ENCODE measurements at places on chromosomes 16 and 17.

DNA sequence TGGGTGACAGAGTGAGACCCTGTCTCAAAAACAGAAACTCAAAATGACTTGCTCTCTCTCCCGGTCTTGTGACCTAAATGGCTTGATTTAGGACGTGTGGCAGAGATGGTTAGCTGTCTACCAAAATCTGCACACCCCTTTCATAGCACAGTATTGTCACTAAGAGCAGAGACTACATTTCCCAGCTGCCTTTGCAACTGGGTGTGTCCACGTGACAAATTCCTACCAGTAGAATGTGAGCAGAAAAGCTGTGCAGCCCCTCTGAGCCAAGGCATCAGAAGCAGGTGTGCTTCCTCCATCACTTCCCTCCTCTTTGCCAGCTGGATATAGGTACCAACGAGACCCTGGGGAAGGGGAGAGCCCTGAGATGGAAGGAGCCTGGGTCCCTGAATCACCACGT, 25.5 kb downstream of the GPR142 start:
- no peak for DNase-seq

DNA sequence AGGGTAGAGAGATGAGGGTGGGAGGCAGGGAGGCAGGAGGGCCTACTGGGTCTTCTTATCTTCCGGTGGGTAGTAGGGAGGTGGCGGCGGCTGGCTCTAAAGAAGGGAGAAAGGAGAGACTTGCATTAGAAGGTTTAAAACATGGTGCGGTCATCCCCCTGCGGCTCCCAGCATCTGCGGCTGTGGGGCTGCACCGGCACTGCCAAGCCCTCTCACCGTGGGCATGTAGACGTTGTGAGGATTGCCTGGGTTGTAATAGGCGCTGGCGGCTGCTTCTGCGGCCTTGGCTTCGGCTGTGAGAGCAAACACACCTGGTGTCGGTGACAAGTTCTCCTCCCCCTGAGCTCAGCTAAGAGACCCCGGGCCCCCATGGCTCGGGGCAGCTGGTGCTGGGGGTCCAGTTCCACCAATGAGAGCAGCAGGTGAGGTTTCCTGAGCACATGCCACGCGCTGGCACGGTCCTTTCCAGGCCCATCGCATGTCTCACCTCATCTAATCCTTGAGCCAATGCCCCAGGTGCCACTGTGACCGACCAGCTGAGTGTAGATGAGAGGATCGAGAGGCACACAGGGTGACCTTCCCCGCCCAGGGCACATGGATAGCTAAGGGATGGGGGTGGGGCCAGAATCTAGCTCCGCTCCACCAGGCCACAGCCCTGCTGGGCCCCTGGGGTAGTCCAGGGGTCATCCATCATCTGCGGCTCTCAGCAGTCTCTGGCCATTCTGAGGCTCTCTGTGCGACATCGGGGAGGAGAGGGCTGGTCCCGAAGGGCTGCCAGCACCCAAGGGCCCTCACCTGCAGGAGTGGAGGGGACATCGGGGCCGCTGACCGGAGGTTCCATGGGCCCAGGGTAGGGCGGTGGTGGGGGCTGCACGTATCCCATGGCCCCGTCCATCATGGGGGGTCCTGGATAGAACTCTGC, 2.7 kb upstream of the UNC13D start:
- no peak for DNase-seq

GRCh38 chr16:76483307-76483909, 206.2 kb downstream of the CNTNAP4 start:
- no peak for DNase-seq

- DNase-seq = peak; percentile 62
Measured at GRCh38 chr17:6473128-6473767, 29.0 kb downstream of the PIMREG start.

DNA sequence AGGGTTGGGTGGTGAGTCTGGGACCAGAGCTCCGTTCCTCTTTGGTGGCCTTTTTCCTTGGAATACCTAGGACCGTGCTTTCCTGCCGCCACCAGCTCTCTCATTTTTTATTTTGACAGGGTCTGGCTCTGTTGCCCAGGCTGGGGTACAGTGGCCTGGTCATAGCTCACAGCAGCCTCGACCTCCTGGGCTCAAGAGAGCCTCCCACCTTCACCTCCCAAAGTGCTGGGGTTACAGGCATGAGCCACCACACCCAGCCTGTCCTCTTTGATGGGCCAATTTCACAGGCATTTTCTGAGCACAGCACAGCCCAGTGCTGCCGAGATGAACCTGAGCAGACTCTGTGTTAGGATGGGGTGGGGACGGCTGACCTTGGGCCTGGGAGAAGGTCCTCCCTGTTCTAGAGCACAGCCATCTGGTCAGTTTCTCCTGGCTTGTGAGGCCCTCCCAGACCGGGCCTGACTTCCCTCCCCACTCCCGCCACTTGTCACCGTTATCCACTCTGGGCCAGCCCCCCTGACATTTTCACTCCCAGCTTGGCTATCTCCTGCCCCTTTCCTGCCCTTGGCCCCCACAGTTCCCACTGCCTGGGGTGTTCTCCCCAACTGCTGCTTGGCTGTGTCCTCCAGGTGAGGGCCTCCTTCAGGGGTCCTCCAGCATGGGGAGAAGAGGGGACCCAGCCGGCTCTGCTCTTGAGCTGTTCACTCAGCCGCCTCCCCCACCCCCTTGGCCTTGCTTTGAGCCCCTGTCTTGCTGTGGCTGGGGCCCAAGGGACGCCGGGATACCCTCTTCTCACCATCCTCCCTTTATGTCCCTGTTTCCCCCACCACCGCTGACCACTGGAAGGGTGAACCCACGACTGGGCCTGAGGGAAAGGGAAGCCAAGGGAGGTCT, 5.0 kb downstream of the ADCY7 start:
- no peak for DNase-seq

DNA sequence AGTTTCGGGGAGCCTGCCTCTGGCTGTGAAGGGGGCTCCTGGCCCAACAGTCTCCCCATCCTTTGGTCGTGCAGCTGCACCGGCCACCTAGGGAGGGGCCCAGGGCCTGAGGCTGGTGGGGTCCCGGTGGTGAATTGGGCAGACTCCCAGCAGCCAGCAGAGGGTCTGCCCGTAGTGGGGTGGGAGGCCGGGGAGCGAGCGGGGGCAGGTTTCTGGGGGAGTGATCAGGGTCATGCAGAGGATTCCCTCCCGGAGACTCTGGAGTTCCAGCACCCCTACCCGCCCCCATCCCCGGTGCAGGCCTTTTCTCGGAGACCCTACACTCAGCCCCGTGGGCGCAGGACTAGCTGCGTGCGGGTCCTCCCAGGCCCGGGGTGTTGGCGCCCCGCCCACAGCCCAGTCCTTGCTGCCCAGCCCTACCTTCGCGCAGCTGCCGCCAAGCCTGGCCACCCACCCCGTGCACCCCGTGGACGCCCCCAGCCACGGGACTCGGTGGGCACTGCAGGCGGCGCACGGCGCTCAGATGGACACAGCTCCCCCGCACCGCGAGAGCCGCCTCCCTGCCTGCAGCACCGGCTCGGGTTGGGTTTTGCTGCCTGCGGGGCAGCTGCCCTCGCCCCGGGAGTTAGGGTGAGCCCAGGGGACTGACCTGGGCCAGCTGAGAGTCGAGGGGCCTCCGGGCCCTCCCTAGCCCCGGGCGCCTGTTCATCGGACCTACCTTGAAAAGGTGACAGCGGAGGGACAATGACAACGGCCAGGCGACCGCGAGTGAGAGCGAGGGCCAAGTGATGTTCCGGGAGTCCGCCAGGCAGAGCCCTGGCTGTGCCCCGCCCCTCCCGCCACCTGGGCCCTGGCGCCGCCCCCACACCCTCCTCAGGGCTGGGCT, at the start of gene GNG13:
Gene GNG13, minus strand, starts transcription at position 787 of the 886 bp plus-strand sequence. CDS start 1,657 bp downstream, outside the sequence.
- DNase-seq = no peak

GRCh38 chr17:35795007-35795870, at the start of gene MMP28:
TSS of gene MMP28 (minus strand) at chr17:35795641. CDS start at chr17:35795377, 264 bp downstream.
- no peak for DNase-seq

GRCh38 chr16:3019594-3020246, 448 bp upstream of the TNFRSF12A start:
- DNase-seq = no peak

- no peak for DNase-seq
Measured at GRCh38 chr16:67104845-67105244, 4.9 kb upstream of the PHAF1 start.

- DNase-seq = no peak
Measured at GRCh38 chr16:57194512-57194911, 8.4 kb downstream of the RSPRY1 start.

DNA sequence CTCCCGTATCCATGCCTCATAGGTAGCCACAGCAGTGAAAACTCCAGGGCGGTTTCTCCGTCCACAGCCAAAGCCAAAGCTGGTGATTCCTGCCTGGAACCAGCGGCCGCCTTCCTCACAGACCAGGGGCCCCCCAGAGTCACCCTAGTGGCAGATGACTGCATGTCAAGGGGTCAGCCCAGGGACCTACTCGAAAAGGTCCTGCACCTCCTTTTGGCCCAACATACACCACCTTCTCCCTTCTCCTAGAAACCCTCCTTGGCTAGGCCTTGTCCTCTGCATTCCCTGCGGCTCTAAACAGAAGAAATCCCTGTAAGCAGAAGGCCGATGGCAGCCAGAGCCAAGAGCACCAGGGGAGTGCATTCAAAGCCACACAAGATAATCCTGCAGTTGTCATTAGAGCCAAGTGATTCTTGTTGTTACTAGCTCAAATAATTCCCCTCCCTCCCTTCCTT, 6.1 kb downstream of the PRSS36 start:
- no peak for DNase-seq

DNA sequence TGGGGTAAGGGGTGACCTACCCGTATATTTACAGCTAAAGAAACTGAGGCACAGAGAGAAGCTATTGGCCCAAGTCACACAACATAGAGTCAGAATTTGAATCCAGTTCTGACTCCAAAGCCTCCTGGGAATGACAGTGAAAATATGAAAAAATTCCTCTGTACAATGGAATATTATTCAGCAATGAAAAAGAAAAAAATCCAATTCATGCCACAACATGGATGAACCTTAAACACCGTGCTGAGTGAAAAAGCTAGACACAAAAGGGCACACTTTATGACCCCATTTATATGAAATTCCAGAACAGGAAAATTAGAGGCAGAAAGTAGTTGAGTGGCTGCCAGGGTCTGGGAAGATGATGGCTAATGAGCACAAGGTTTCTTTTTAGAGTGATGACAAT, 75.4 kb downstream of the LITAF start:
- DNase-seq = no peak

GRCh38 chr16:10876799-10877341, at the start of gene CIITA:
TSS of gene CIITA (plus strand) at chr16:10877202. CDS start at chr16:10877331, 129 bp downstream.
- DNase-seq = no peak

DNA sequence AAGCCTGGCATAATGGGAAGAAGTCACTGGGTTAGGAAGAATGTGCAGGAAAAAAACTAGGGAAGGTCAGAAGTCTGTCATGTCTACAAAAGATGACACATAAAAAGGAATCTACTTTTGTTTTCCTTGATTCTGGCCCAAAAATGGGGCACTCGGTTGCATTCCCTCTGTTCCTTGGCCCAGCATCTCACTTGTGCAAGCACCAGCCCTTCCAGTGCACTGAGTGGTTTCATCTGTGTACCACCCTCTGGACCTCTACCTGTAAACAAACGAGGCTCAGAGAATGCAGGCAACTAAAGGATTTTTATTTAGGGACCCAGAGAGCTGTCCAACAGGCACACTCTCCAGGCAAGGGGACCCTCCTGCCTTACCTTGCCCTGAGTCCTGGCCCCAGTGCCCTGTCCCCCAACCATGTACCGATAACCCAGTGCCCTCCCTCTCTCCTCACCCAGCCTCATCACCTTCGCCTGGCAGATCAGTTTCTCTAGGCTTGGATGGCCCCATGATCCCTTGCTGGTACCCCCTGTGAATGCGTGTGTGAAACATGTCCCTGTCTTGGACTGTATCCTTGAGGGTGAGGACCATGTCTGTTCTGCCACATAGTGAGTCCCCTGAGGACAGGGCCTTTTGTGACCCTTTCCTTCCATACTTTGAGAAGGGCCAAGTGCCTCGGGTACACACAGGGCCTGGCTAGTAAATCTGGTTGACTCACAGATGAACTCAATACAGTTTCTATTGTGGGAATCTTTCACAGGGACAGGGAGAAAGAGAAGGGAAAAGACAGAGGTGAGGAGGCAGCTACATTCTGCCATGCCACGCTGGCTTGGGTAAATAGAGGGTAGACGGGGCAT, 13.3 kb downstream of the NXPH3 start:
- DNase-seq = no peak

DNA sequence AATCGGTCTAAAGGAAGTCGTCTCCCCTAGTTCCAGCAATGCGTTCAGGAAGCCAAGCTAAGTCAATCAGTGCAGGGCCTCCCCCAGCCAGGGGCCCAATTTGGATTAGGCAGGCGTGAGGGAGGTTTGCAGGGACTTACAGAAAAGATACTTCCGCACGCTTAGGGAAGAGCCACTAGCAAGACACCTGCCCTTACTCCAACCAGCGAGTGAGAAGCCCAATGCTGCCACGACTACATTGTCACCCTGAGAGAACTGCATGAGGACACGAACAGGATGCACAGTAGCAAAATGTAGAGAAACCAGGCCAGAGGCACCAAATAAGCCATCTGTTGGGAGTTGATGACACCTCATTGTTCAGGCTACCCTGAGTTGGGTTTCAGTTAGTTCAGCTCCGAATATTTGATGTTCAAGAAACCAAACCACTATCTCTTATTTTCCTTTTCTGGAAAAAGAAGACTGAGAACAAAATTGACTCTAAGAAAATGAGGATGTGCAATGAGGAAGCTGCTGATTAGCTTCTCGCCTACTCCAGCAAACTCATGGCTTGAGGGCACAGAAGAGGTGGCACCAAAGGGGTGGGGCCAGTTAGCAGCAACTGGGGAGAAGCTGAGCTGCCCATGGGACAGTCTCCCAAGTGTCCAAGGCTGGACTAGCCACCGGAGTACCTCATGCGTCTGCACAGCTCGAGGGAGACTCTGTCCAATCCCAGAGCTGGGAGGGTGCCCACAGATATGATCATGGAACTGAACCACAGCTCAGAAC, 29.3 kb downstream of the TK2 start:
- DNase-seq = no peak

- no peak for DNase-seq
Measured at GRCh38 chr17:14882131-14882530, 383.0 kb downstream of the PMP22 start.

GRCh38 chr16:10571354-10571753, 9.0 kb downstream of the EMP2 start:
- DNase-seq = no peak

DNA sequence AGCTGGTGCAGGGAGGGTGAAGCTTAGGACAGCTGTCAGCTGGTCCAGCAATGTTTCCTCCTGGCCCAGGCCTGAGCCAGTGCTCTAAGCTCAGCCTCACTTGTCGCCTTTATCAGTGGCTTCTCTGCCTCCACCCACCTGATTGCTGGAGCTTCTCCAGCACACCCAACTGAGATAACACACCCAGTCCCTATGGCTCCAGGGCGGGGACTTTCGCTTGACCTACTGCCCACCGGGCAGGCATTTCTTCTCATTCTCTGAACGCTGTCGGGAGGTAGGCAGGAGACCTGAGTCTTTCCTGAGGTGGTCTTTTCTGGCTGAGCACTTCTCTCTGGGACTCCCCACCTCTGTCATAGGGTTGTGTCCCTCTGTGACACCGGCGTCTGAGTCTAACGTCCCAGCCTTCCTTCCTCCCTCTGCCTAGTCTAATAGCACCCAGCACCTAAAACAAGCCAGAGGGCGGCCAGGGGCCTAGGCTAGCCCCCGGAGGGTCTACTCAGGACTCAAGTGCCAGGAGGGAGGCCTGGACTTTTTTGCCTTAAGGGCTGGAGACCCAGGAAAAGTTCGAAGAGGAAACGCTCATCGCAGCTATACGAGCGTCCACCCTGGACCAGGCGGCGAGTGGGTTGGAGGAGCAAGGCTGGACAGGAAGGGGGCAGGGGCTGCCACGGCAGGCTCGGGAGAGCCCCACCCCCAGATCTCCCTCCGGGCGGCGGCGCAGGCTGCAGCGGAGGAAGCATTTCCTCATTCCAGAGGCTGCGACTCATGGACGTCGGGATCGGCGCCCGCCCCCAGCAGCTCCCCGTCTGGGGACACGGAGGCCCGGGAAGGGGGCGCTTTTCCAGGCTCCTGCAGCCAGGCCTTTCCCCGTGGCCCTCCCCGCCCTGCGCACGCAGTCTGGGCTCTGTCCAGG, 756 bp downstream of the TAX1BP3 start:
- DNase-seq = no peak
